ACHN (cell line): ENCODE measurements at places on chromosomes 11 and 22.

- DNase-seq = peak; percentile 35
Measured at GRCh38 chr22:32926600-32926999, 125.1 kb downstream of the TIMP3 start.

- DNase-seq = no peak
Measured at GRCh38 chr11:20670932-20671403, 1.6 kb downstream of the NELL1 start.

GRCh38 chr11:123351375-123351774 lies 78.7 kb upstream of the GRAMD1B start:
- DNase-seq = no peak

- peak; percentile 52 for DNase-seq
Measured at GRCh38 chr11:125433454-125434121, 62.5 kb downstream of the FEZ1 start.

DNA sequence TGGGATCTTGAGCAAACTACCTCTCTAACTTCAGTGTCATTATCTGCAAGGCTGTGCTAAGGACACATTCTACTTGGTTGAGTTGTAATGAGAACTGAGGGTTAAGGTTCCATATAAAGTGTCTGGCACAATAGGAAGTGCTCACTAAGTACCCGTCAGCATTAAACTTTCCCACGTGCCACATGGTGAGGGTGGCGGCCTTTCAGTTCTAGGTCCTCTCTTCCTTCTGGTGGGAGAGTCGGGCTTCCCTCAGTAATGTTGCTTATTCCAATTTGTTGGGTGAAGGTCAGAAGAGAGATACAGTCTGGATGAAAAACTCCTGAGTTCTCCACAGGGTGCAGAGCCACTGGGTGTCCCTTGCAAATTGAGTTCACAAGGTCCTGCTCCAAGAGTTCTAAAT lies 4.6 kb upstream of the CD6 start:
- no peak for DNase-seq

GRCh38 chr11:111063726-111064517 lies 181.6 kb upstream of the POU2AF2 start:
- no peak for DNase-seq

DNA sequence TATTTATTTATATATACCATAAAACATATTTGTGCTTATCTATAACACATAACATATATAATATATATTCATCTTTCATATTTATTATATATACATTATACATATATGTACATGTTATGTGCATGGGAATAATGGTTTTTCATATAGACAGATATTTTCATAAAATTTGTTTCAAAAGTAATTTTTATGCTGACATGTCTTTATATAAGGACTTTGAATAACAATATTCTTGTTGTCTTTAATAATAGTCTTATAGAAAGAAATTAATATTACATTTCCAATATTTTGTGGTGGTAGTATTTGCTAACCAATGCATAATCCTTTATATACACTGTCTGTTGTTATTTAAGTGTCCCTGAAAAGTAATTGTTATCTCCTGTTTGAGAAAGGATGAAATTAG lies 49.6 kb downstream of the GRM5 start:
- no peak for DNase-seq

- DNase-seq = no peak
Measured at GRCh38 chr11:96470521-96470920, 80.7 kb downstream of the JRKL start.

GRCh38 chr11:117970400-117971024 lies 15.7 kb upstream of the IL10RA start:
- DNase-seq = peak; percentile 32

DNA sequence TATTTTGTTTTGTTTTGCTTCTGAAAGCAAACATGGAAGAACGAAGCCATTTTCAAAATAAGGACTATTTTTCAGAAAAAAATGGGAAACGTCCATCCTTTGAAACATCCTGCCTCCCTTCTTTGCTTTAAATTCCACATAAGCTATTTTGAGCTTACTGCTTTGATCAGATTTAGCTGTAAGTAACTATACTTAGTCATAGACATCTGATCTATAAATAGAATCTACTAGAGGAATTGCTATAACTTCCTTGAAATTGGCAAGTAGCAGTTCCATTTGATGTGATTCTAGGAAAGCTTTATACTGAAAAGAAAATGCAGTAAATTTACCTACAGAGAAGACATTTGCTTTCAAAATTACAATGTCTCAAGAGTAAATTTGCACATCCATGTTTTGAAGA lies 305.8 kb downstream of the TTC28 start:
- DNase-seq = no peak

DNA sequence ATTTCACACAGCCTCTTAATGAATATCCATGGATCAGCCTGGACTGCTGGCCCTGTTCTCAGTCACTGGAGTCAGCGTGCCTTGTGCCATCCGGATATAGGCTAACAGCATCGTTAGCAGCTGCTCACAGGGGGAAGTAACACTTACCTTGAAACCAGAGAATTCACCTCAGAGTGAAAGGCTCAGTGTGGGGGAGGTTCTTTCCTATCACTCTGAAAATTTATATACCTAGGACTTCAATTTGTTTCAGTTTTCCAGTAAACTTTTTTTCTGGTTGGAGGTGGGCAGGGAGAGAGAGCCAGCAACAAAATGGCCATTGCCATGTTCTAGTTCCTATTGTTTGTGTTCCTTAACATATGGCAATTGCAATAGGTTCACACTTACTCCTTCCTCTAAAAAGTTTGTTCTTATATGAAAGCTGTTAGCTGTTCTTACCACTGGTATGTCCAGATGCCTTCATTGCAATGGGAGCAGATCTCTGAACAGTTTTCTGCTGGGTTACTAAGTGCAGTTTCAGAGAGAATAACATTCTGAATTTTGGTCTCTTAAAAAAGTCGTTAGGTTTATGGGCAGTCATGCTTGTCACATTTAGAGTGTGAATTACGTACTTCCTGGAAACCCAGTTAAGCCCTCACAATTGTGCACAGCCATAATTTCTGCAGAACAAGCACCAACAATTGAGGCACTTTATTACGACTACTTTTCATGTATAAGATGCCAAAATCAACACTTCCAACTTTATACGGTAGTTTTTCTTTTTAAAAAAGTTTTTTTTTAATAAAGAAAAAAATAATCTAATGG lies 247.6 kb downstream of the CADM1 start:
- no peak for DNase-seq

DNA sequence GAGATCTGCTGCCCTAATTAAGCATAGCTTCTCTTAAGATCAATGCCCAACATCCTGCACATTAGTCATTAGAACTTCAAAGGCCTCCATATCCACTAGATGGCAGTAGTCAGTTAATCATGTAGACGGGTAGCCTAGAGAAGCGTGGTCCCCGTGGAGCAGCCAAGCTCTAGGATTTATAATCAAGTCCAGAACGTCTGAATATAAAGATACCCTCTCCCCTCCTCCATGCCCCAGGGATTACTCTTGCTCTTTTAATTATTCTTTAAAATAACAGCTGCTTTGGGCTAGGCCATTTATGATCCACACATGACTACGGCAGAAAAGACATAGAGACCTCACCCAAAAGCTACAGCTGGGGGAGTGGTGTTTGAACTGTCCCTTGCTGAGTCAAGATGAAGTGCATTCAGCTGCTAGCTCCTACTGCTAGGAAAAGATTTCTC lies 327.6 kb upstream of the PLET1 start:
- peak; percentile 63 for DNase-seq

- DNase-seq = no peak
Measured at GRCh38 chr11:7673724-7674434, 579 bp upstream of the CYB5R2 start.

DNA sequence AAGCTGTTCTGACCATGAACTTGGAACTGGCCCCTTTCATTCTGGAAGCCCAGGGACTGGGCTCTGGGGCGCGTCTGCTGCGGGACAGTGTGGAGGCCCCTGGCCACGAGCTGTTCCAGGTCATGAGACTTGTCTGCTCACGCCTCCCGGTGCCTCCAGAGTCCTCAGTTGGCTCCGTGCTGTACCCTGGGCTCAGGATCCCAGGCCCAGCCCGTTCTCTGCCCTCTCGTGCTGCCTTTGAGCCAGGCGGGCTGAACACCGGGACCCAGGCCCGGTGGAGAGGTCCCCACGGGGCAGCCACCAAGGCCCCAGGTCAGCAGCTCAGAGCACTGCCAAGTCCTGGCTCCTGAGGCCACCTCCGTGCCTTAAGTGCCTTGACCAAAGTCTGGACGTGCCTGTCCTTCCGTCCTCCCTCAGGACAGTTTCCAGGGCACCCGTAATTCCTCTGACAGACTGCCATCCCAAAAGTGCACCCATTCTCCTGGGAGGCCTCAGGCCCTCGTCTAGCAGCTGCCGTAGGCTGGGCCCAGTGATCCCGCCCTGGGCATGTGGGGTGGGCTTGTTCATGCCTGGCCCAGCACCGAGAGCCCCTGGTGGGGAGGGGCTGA lies 36.3 kb upstream of the PPARA start:
- DNase-seq = no peak

- DNase-seq = no peak
Measured at GRCh38 chr11:17145972-17146371, 61.8 kb downstream of the PIK3C2A start.

- DNase-seq = no peak
Measured at GRCh38 chr11:121241343-121242211, 51.0 kb upstream of the SC5D start.
